ENCODE measurements at places on chromosomes 11 and 22.

GRCh38 chr11:17102462-17102861 lies 25.0 kb upstream of the RPS13 start:
- no peak for DNase-seq

GRCh38 chr22:25540166-25540907 lies 24.1 kb upstream of the GRK3 start:
- DNase-seq, result no peak

GRCh38 chr22:32858957-32859356 lies 57.5 kb downstream of the TIMP3 start:
- DNase-seq, result no peak

DNA sequence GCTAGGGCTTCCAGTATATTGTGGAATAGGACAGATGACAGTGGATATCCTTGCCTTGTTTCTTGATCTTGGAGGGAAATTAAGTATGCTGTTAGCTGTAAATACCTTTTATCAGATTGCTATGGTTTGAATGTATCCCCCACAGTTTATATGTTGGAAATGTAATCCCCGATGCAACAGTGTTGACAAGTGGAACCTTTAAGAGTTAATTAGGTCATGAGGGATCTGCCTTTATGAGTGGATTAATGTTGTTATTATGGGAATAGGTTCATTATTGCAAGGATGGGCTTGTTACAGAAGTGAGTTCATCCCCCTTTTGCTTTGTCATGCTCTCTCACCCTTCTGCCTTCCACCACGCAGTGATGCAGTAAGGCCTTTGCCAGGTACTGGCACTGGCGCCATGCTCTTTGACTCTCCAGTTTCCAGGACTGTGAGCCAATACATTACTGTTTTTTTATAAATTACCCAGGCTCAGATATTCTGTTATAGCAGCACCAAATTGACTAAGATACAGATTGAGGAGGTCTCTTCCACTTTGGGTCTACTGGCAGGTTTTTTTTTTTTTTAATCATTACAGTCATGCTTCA lies 16.4 kb downstream of the CABIN1 start:
- DNase-seq, result no peak

GRCh38 chr11:16421826-16422225 lies 65.5 kb upstream of the SOX6 start:
- no peak for DNase-seq

GRCh38 chr11:110092111-110092514 lies 1.1 kb upstream of the ZC3H12C start:
- DNase-seq, result no peak

DNA sequence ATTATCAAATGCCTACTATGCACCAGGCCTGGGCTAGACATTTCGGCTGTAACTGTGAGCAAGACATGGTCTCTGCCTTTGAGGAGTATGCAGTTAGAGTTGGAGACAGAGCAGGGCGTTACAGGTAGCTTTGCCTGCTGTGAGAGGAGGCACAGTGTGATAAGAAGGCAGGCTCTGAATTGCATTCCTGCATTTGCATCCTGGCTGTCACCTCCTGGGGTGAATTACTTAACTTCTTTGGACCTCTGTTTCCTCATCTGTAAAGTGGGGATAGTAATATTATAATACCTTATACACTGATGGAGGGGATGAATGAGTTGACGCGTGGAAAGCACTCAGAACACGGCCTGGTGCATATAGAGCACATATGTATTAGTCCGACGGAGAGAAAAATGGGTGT lies 118.1 kb upstream of the ARHGAP20 start:
- DNase-seq, result no peak

- no peak for DNase-seq
These were observed 6.2 kb downstream of the PICALM start for GRCh38 chr11:86062719-86063118.

DNA sequence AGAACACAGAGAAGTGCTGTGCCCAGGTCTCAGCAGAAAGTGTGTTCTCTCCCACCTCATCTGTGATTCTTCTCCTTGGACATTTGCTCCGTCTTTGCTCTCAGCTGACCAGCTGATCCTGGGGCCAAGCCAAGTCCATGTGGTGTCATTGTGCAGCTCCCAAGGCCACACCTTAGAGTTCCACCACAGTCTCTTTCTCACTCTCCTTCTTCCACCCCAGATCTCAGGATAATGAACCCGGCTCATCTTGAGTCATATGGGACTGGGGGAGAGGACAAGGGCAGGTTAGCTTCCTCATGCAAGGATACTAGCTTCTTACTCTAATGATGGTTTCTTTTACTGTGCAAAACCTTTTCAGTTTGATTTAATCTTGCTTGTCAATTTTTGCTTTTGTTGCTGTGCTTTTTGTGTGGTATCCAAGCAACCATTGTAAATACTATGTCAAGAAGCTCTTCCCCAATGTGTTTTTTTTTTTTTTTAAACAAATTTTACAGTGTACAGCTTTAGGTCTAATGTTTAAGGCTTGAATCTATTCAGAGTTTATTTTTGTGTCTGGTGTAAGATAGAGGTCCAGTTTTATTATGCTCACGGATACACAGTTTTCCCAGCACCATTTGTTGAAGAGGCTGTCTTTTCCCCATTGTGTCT lies 75.0 kb upstream of the OR4B1 start:
- no peak for DNase-seq

DNA sequence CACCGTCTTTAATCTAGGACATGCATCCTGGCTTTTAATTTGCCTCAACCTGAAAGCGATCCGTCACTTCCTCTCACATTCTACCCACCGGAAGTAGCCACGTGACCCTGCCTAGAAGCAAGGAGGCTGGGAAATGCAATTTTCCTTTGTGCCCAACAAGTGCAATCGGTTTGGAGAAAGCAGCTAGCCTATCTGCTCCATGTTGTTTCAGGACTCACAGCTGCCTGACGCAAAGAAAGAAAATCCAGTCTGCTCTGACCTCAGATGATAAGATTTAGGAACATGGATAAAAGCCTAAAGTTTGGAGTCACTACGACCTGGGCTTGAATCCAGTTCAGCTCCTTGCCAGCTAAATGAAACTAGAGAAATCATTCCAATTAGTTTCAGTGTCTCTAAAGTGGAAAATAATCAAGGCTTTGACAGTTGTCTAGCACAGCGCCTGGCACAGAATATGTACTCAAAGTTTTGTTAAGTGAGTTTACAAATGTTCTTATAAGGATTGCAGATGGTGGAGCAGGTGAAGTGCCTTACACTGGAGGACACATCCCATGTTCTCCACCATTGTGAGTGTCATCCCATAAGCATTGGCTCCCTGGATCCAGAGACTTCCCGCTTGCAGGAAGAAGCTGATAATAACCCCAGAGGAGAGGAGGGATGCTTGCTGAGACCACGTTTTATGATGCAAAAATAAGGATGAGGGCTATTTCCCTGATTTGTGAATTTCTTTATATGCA lies 553.7 kb downstream of the MN1 start:
- no peak for DNase-seq

Data from GM10248 (cell line).